ENCODE measurements at places on chromosomes 1 and 21.

GRCh38 chr1:112992780-112993179 lies 36.8 kb upstream of the SLC16A1 start:
- no peak for DNase-seq

- DNase-seq = no peak
These were observed 20.3 kb downstream of the ENO1 start for GRCh38 chr1:8858112-8858668.

DNA sequence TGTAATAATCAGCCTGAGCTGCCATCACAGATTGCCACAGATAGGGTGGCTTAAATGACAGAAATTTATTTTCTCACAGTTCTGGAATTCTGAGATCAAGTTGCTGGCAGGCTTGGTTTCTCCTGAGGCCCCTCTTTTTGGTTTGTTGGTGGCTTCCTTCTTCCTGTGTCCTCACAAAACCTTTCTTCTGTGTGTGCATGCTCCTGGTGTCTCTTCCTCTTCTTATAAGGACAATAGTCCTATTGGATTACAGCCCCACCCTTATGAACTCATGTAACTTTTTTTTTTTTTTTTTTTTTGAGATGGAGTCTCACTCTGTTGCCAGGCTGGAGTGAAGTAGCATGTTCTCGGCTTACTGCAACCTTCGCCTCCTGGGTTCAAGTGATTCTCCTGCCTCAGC lies 41.0 kb upstream of the F3 start:
- no peak for DNase-seq

DNA sequence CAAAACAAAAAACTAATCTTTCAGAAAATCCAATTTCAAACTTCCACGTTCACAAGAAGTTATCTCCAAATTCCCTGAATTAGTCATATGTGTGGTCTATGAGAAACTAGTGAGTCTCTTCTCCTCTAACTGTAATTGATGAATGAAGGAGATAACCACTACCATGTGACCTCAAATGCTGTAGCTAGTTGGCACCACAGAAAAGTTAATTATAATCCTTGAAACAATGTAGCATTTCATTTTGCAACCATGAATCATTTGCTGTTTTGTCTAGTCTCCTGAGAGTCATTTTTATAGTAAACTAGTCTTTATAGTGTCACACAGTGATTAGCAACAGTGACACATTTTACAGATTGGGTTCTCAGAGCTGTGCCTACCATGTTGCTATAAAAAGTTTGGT lies 287.5 kb downstream of the LRRIQ3 start:
- DNase-seq = no peak

- DNase-seq = no peak
These were observed 13.3 kb downstream of the KAZN start for GRCh38 chr1:14611792-14612191.

GRCh38 chr1:53207726-53208125 lies 11.1 kb downstream of the CPT2 start:
- no peak for DNase-seq

GRCh38 chr1:115501476-115501875 lies 140.3 kb upstream of the VANGL1 start:
- no peak for DNase-seq

- no peak for DNase-seq
These were observed 43.4 kb downstream of the PARP1 start for GRCh38 chr1:226364514-226364899.

DNA sequence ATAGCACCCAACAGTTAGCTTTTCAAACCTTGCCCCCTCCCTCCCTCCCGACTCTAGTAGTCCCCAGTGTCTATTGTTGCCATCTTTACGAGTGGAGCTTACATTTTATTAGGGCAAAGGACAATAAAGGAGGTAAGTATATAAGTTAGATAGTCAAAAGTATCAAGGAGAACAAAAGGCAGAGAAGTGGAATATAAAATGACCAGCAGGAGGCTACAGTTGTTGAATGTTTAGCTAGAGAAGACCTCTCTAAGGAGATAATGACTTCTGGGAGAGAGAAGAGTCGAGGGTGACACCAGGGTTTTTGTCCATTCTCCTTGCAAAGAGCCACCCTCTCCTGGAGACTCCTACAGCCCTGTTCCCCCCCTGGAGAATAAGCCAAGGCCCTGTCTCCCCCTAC lies 48.7 kb downstream of the SYT6 start:
- DNase-seq = no peak

GRCh38 chr1:26771643-26772321 lies 16.0 kb upstream of the PIGV start:
- no peak for DNase-seq

DNA sequence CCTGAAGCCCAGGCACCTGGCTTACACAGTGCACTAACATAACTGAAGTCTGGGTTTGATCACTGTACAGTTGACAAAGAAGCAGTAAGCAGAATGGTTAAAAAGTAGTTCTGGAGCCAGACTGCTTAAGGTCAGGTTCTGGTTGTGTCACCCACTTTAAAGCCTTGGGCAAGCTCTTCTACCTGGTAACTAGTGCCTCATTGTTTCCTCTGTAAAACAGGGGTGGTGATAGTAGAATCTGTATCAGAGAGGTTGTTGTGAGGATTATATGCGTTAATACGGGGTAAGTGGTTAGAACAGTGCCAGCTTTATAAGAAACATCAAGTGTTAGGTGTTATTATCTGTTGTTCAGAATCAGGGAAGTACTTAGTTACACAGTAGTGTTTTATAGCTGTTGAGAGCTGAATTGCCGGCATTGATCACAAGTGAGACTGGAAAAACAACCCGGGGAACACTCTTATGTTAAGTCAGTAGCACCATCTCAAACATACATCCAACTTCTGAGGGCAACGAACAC lies 3.7 kb downstream of the BACH1 start:
- no peak for DNase-seq

GRCh38 chr1:160375788-160376524 lies 9.1 kb downstream of the NHLH1 start:
- DNase-seq = no peak

GRCh38 chr1:204945565-204945977 lies 74.9 kb downstream of the NFASC start:
- DNase-seq = no peak

All from stimulated activated CD4-positive, alpha-beta T cell treated with anti-CD3 and anti-CD28 coated beads, TNF-alpha, amount 100 ng/mL, for 4 hours (primary cell).